ENCODE measurements at places on chromosomes 6 and 20.
A peak's percentile ranks its signal among the peaks of the same experiment; 100 is the strongest.

DNA sequence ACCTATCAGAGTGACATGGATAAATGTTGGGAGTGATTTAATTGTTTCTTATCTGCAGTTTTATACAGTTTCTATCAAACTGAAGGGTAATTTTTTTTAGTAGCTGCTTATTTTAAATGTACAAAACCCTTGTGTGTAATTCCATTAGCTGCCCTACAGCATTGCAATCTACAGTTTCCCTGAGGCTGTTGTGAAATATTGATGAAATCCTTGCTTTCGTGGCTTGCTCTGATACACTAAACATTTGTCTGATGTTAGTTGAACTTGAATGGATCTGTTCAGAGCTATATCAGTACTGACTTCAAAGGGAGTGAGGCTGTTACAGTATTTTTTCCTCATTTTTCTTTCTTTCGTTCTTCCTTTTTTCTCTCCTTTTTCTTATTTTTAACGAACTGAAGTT lies 255.4 kb downstream of the TSHZ2 start:
- no peak for DNase-seq

DNA sequence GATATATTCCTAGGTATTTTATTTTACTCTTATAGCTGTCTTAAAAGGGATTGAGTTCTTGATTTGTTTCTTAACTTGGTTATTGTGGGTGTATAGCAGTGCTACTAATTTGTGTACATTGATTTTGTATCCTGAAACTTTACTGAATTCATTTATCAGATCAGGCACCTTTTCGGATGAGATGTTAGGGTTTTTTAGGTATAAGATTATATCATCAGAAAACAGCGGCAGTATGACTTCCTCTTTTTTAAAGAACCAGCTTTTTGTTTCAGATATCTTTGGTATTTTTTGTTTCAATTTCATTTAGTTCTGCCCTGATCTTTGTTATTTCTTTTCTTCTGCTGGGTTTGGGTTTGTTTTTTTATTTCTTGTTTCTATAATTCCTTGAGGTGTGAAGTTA lies 382.4 kb upstream of the ADGRB3 start:
- DNase-seq = no peak

DNA sequence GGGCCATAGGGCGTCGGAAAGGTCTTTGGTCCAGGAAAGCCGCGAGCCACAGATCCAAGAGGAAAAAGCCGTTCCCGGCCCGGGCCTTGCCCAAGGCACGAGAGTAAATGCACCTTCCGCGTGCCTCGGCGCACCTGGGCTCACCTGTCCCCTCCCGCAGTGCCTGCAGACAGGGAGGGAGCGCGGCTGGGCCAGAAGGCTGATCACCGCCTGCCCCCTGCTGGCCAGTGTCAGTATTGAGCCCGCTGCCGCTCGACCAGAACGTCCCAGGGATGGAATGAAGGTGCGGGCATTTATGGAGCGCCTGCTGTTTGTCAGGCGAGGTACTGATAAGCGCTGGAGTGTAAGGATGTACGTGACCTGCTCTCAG lies 679 bp upstream of the LPIN3 start:
- peak; percentile 89 for DNase-seq

- no peak for DNase-seq
These were observed 174.5 kb upstream of the AKAP12 start for GRCh38 chr6:151065027-151065815.

GRCh38 chr6:6581054-6581453 lies 7.5 kb upstream of the LY86 start:
- no peak for DNase-seq

- no peak for DNase-seq
These were observed 12.5 kb upstream of the RNF217 start for GRCh38 chr6:124949706-124950105.

DNA sequence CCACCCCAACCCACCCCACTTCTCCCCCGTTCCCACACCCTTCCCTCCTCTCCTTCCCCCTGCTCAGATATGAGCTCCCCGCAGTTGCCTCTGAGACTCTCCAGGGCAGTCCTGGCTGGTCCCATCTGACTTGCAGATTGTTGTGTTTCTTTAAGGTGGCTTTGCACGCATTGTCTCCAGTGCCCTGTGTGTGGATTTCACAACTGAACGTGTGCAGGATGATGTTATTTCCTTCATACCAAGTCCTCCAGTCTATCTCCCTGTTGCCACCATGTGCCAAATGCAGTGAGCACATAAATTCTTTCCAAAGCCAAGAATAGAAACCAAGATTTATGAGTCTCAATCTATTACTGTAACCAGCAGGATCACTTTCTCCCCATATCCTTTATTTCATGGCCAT lies 79.1 kb downstream of the TMEM242 start:
- no peak for DNase-seq

- DNase-seq = no peak
These were observed 47.5 kb upstream of the PROKR2 start for GRCh38 chr20:5364136-5364821.

- no peak for DNase-seq
These were observed 52.9 kb downstream of the NFATC2 start for GRCh38 chr20:51489611-51490010.

- DNase-seq = no peak
These were observed 18.1 kb upstream of the SIRPA start for GRCh38 chr20:1876975-1877608.

- no peak for DNase-seq
These were observed 66.8 kb upstream of the RSPO3 start for GRCh38 chr6:127051571-127052260.

GRCh38 chr6:150202934-150203333 lies 60.1 kb downstream of the PPP1R14C start:
- no peak for DNase-seq

GRCh38 chr20:4158466-4159050 lies 143.2 kb upstream of the RNF24 start:
- no peak for DNase-seq

- no peak for DNase-seq
These were observed 85.0 kb downstream of the LIN28B start for GRCh38 chr6:105041880-105042279.

DNA sequence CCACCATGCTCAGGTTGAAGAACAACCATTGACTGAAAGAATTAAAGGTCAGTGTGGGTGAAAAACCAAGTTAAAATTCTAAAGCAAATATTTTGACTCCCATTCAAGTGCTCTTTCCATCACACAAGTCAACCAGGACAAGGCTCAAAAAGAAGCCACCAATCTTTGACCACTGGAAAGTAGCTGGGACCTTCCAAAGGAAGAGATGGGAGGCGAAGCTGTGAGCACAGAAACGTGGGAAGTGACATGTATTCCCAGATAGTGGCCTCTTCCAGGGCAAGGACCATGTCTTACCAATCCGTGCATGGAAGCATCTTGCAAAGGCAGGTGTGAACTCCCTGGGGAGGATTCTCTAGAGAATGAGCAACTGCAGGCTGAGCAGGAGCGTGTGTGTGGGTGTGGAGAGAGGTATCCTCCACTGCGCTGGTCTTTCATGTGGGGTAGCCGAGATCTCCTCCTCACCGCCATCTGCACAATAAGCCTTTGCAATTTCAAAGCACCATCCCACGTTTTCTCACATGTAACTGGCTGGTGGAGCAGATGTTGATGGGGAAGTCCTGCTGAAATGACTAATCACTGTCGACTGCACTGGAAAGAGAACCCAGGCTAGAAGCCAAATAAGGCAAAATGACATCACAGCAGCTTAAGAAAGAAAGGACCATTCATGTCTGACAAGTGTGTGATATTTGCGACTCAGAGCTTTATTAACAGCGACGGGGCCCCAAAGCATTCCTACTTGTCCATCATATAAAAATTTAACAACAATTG lies 189.4 kb upstream of the RREB1 start:
- DNase-seq = peak; percentile 79

- no peak for DNase-seq
These were observed 153.0 kb downstream of the FOXA2 start for GRCh38 chr20:22431419-22431818.

- DNase-seq = no peak
These were observed 42.8 kb downstream of the MYH7B start for GRCh38 chr20:34998331-34998950.

GRCh38 chr20:48056218-48056617 lies 270.9 kb upstream of the SULF2 start:
- no peak for DNase-seq

DNA sequence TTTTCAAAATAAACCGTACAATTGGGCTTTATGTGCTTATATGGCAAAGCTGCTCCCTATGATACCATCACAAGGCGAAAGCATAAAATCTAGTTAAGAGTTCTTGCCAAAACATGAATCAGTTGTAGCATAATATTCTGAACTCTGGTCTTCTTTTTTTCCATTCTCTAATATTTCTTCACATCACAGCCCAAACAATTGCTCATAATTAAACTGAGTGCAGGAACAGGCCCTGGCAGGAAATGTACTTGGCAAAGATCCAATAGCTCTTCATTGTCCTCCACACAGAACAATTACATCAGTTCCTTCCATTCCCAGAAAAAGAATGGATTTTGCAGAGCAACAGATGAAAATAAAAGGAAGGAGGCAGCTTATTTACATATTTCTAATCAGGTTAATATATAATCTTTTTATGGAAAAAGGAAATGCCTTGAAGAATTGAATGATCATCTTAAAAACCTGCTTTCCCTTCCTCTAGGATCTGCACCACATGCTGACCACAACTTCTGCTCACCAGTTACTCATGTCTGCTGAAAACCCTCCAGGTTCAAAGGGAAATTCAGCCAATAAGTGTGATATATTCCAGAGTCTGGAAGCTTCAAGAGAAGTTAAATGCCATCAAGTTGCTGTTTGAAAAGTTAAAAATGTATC lies 123.3 kb upstream of the COL21A1 start:
- DNase-seq = no peak

GRCh38 chr20:22312744-22313346 lies 271.5 kb downstream of the FOXA2 start:
- no peak for DNase-seq

- DNase-seq = no peak
These were observed 71.9 kb downstream of the SRC start for GRCh38 chr20:37417617-37418467.

- DNase-seq = peak; percentile 6
These were observed 1111.4 kb upstream of the CITED2 start for GRCh38 chr6:140485740-140486449.

GRCh38 chr6:168452685-168453377 lies 11.8 kb downstream of the SMOC2 start:
- no peak for DNase-seq

DNA sequence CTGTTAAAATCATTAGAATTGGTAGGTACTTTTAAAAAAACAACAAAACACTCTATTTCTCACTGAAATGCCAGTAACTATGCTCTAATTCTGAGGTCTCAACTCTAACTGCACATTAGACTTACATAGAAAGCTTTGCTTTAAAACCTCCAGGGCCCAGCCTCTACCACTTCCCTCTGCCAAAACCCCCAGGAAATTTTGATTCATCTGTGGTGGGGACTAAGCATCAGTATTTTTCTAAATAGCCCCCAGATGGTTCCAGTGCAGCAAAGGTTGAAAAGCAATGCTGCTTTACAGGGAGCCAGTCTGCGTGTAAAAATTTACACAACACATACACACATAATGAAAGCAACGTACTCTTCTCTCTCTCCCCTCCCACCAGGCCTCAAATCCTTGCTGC lies 3.8 kb downstream of the TBC1D32 start:
- DNase-seq = no peak

GRCh38 chr20:62359043-62359490 lies 8.0 kb downstream of the LAMA5 start:
- DNase-seq = no peak

DNA sequence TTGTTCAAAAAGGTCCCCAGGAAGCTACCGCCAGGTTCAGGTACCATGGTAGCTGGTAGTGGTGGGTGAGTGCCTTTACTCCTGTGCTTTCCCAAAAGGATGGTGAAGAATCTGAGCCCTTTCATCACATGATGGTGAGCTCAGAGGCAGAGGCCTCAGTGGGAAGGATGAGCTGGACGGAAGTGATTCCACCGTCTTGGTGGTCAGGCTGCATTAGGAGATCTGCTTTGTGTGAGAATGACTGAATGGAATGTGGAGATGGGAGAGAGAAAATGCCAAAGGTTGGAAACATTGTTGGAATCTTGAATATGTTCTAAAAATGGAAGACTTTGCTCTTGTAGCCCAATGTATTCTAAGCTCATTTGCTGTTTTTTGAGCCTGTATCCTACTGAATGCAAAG lies 108.1 kb upstream of the SCP2D1 start:
- no peak for DNase-seq

DNA sequence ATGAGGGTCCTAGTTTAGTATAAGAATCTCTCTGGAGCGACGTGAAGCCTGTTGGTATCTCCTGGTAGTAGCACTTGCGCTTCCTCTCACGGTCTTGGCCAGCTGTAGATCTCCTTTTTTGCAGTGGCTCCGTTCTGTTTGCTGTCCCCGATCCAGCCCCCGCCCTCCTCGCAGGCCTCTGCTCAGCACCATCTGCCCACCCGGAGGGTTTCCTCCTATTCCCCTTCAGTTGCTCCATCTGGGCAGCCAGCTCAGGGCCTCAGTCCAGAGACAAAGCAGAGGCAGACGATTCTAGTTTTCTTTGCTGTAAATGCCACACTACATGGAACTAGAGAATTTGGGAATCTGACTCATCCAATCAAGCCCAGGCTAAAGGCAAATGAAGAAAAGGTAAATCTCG lies 126.6 kb downstream of the TIAM2 start:
- no peak for DNase-seq

DNA sequence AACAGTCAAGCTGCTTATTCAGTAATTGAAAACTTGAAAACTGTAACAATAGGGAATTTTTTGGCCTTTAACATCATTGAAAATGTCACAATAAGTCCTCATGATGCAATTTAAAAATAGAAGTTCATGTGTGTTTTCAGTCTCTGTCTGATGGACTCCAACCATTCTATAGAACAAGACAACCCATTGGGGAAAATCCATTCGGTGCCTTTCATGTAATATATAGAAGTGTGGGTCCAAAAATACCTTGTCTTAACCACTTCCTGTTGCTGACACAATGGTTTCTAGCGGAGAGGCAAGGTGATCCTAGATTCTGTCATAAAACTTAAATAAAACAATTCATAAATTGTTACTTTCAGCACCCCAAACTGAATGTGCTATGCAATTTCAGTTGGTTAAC lies 1131.3 kb upstream of the MAP3K7 start:
- no peak for DNase-seq

DNA sequence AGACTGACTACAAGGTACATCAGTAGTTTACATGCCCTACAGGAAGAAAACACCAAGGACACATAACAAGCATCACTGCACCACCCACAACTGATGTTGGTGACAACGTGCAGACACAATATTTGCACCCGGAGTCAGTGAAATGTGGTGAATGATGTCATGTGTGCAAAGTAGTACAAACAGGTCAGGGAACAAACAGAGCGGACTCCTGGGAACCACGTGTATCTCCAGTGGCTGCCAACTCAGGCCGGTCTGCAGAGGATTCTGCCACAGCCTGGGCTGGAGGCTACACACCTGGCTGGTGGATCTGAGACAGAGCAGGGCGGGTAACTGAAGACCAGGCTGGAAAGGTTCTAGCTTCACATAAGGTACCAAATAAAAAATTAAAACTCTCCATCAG lies 28.2 kb upstream of the RPS6KA2 start:
- no peak for DNase-seq

GRCh38 chr6:19665613-19665909 lies 171.6 kb upstream of the ID4 start:
- no peak for DNase-seq

- DNase-seq = no peak
These were observed 73.6 kb downstream of the ADAT2 start for GRCh38 chr6:143376861-143377260.
